ENCODE measurements at places on chromosomes 3 and 15.
A peak's percentile ranks its signal among the peaks of the same experiment; 100 is the strongest.

DNA sequence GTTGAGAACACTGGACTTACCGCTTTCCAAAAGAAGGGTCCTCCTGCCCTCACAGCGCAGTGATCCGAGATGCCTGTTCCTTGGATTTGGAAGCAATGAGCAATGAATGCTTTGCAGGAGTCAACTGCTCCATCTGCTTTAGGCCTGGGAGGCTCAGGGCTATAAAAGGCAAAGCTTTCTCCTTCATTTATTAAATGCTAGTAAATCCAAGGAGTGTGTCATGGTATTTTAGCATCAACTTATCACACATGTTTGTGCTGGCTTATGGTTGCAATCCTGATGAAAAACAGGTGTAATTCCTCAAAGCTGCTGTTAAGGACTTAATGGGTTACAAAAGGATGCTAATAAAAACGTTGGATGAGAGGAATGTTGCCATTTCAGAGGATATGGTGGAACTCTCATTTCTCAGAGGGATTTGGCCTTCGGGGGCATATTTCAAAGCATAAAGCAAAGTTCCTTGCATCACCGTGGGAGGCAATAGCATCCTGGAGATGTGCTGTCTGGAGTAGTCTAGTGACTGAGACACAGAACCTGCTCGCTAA, 158.5 kb upstream of the TPM1 start:
- no peak for DNase-seq

GRCh38 chr15:98039596-98039995, 79.1 kb downstream of the ARRDC4 start:
- DNase-seq = no peak

DNA sequence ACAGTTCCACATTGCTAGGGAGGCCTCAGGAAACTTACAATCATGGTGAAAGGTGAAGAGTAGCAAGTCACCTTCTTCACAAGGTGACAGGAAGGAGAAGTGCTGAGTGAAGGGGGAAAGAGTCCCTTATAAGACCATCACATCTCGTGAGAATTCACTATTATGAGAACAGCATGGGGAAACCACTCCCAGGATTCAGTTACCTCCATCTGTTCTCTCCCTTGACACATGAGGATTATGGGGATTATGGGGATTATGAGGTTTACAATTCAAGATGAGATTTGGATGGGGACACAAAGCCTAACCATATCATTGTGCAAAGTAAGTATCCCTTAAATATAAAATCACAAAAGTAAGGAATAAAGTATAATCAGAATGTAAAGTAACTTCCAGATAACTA, 375.9 kb upstream of the NAALADL2 start:
- no peak for DNase-seq

DNA sequence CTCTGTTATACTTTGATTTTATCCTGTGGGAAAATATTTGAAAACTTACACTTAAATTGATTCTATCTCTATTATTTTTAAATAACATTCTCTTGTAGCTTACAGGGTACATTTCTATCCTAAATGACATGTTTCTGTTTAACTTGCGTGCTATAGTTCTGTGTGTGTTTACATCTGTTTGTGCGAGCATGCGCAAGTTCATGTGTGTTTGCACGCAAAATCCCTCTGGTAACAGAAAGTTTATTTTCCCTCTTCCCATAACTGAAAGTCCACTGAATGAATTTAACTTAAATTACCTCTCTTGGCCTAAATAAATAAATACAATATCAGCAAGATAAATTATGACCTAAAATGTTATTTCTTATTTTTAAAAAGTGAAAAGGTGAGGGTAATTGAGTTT, 117.3 kb upstream of the NEO1 start:
- no peak for DNase-seq

GRCh38 chr3:154285221-154285620, 39.1 kb downstream of the DHX36 start:
- DNase-seq = no peak

- DNase-seq = peak; percentile 25
Measured at GRCh38 chr3:141845407-141846049, 30.9 kb upstream of the ATP1B3 start.

DNA sequence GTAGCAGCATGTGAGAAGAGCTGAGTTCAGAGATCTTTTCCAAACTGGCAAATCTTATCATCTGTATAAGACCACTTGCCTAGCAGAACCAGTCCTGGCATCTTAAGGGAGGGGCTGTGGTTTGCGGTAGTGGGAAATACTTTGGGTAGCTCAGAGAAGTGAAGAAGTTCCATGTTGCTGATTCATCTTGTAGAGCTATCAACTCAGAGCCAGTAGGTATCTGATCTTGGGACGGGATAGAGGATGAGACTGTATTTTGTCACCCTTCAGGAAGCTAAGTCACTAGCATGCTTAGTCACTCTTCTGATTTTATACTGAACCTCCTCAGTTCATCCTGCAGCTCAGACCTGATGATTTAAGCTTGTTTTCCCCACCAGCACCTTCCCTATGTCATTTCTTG, 211.4 kb downstream of the NR1D2 start:
- DNase-seq = no peak

DNA sequence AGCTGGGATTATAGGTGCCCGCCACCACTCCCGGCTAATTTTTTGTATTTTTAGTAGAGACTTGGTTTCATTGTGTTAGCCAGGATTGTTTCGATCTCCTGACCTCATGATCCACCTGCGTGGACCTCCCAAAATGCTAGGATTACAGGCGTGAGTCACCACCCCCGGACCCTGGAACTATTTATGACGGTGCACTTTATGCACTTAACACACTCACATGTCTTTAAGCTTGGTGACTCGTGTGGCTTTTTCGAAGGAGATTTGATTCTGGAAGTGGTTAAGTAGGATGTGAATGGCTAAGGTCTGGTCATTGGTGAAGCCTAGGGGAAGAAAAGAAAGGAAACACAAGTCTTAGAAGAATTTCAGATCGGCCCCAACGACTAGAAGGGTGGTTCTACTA, 20.3 kb downstream of the BBS4 start:
- no peak for DNase-seq

- DNase-seq = no peak
Measured at GRCh38 chr3:71646971-71647370, 63.4 kb upstream of the FOXP1 start.

GRCh38 chr15:79682285-79682684, 214.5 kb downstream of the MTHFS start:
- DNase-seq = no peak

GRCh38 chr3:20101041-20101440, 60.8 kb downstream of the KAT2B start:
- no peak for DNase-seq

GRCh38 chr15:73809728-73810501, 56.8 kb upstream of the INSYN1 start:
- DNase-seq = no peak

GRCh38 chr3:186802701-186803100, 3.6 kb downstream of the RFC4 start:
- no peak for DNase-seq

- DNase-seq = no peak
Measured at GRCh38 chr3:20346369-20346768, 160.4 kb upstream of the SGO1 start.

GRCh38 chr3:5123937-5124336, 1.8 kb downstream of the ARL8B start:
- no peak for DNase-seq

- no peak for DNase-seq
Measured at GRCh38 chr15:57415602-57416001, 39.3 kb downstream of the CGNL1 start.

DNA sequence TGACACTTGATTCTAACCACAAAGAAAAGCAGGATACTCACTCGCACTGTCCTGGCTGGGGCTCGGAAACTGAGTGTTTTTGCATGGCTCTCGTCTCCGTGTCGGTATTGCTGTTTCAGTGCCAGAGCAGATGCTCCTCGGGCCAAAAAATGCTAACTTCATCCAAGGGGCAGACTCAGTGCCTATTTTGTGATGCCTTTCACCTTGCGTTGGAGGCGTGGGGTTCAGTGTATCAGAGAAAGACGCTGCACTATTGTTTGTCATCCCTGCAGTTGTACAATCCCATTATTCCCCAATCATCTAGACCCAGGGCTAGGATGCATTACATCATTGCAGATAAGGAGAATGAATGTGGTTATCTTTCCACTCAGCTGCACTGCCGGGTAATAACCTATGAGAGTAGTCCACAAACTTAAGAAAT, 1.4 kb downstream of the CACNA2D3 start:
- no peak for DNase-seq

GRCh38 chr15:69486481-69487110, 34.0 kb downstream of the RPLP1 start:
- no peak for DNase-seq

GRCh38 chr3:15539066-15539465, 17.6 kb upstream of the COLQ start:
- DNase-seq = no peak

GRCh38 chr15:101451266-101451799, 38.2 kb downstream of the PCSK6 start:
- DNase-seq = no peak

- DNase-seq = no peak
Measured at GRCh38 chr15:90891346-90891949, 7.1 kb downstream of the FES start.

DNA sequence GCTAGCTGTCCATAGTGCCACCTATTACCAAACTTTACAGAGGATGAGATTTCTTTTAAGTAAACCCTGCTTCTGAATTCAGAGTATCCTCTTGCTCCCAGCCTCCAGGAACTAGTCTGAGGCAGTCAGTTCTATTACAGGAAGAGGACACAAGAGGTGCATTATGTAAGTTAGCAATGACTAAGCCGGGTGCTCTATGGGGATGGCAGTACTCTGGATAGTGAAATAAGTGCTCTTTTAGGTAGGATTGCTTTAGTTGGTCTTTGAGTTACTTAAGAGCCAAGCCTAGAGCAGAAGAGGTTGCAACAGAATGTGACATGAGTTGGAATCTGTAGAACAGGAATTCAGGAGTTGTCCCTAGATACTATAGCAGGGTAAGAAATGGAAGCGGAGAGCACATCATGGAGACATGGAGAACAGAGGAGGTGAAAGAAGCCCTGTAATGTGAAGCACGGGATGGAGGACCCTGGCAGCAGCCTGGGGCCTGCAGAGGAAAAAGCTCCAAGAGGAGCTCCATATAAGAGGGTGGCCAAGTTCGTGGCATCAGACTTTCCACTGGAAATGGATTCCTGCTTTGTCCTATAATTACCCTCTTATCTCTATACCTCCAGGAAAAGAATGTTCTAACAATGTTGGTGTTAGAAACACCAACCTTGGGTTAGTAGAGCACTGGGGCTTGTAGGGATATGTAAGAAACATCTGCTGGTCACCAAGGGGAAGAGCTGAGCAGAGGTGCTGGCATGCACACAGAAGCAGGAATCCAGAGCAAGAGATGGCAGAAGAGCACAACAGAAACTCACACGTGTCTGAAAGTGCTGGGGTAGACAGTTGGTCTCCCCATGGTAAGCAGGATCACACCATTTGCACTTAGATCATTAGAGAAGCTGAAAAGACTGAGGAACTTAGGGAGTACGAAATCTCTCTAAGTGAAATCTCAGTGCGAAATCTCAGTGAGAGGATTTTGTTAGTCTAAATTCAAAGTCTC, 851.1 kb downstream of the FHIT start:
- DNase-seq = no peak

- DNase-seq = no peak
Measured at GRCh38 chr15:79572691-79573404, 140.7 kb downstream of the MINAR1 start.

DNA sequence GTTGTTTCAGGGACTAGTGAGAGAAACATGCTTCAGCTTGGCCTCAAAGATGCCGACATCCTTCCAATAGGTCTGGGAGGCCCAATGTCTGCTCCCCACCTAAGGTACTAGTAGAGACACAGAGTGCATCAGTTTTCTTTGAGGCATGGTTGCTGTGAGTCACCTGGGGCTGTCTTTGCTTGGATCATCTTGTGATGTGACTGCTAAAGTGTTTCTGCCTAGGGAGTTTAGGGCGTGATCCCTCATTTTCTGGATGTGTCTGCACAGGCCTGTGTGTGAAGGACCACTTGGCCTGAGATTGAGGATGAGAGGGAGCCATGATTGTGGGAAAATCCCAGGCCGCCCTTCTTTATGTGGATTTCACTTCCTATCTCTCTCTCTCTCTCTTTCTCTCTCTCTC, 4.8 kb downstream of the GASK1A start:
- DNase-seq = no peak

- DNase-seq = no peak
Measured at GRCh38 chr3:120196812-120197211, 88.2 kb downstream of the GPR156 start.

DNA sequence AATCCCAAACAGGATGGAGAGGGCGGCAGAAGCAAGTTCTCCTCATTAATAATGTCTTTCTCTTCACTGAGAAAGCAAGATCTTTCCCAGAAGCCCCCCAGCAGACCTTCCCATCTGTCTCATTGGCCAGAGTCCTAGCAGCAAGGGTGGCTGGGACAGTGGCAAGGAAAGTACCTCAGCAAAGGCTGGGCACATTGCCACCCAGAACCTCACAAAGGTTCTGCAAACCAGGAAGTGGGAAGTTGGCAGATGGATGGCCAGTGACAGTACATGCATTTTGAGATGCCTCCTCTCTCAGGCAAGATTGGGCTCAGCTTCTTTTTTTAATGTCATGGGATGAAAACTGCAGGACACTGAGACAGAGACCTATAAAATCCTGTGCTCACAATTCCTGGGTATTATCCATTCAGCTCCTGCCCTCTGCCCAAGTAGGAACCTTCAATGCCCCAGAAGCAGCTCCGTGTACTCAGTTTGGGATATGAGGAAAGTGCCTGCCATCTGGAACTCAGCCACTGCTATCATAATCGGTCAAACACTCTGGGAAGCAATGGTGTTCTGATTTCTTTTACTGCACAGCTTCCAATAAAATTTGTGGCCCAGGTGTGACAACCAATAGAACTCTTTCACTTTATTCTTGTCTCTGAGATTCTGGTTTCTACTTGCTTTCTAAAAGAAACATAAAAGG, 25.5 kb downstream of the DPH3 start:
- DNase-seq = no peak
